ENCODE measurements at places on chromosomes 13 and 19.

GRCh38 chr19:3538258-3538929 is 580 bp upstream of the TEKTIP1 start:
- no peak for DNase-seq

DNA sequence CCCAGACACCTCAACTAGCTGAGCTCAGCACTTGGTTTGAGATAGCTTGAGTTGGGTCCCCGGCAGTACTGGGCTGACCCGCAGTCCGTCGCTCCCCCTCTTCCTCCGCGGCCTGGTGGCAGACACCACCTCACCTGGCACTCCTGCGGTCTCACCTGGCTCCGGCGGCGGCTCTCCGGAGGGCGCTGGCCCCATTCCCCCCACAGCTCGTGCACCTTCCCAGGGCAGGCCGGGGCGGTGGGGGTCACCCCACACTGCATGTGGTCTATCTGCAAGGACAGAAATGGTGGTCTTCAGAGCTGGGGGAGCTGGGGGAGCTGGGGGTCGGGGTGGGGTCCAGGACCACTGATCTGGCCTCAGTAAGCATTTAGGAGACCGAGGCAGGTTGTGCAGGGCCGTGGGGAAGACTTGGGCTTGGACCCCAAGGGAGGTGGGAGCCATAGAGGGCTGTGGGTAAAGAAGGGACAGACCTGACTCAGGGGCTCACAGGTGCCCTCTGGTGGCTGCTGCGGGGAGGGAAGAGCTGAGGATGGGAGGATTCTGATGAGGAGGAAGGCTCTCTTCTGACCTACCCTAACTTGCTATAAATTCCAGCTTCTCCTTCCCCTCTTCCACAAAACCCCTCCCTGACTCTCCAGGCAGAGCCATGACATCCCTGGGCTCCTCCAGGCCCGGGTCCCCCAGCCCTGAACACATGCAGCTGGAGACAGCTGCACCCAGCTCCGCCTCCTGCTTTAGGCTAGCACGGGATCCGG is 6.7 kb upstream of the PLIN4 start:
- DNase-seq: peak; percentile 59

GRCh38 chr13:46121597-46122163 is 16.8 kb upstream of the CPB2 start:
- DNase-seq: no peak

DNA sequence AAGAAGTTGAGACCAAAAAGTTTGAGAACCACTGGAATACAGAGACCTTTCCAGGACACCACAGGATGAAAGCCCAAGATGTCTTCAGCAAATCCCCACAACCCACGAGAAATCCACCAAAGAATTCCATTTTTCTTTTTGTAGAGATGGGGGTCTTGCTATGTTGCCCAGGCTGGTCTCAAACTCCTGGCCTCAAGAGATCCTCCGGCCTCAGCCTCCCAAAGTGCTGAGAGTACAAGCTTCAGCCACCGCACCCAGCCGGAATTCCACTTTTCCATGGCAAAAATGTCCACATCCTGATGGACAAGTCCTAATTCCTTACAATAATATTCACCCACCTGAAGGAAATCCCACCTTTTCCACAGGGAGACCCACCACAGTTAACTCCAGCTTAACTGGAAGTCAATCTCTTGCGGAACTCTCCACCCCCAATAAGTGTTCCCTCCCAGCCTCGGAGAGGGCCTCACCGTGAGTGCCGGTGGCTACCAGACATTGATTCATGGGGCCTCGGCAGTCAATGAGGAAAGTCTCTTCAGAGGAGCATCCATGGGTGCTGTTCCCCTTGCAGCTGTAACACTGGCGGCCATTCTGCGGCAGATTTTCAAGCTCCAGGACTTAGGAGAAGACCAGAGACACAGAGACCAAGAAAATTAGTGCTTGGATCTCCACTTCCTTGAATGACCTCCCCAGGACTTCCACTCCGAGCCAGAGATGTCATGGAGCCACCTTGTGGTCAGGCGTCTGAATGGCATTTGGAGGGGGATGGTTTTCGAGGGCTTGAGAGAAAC is 12.3 kb upstream of the CADM4 start:
- DNase-seq: no peak

- no peak for DNase-seq
Measured at GRCh38 chr13:111251646-111252445, 68.6 kb upstream of the TEX29 start.

Data from T-helper 2 cell (primary cell).